H1 (cell line): ENCODE measurements at places on chromosomes 16 and 17. TPM values are rescaled to one million over a fixed set of nuclear protein-coding genes. Genes with fewer than 3 reads are reported as not detected.

GRCh38 chr16:77850636-77851333 is 62.4 kb downstream of the VAT1L start:
- DNase-seq: no peak

DNA sequence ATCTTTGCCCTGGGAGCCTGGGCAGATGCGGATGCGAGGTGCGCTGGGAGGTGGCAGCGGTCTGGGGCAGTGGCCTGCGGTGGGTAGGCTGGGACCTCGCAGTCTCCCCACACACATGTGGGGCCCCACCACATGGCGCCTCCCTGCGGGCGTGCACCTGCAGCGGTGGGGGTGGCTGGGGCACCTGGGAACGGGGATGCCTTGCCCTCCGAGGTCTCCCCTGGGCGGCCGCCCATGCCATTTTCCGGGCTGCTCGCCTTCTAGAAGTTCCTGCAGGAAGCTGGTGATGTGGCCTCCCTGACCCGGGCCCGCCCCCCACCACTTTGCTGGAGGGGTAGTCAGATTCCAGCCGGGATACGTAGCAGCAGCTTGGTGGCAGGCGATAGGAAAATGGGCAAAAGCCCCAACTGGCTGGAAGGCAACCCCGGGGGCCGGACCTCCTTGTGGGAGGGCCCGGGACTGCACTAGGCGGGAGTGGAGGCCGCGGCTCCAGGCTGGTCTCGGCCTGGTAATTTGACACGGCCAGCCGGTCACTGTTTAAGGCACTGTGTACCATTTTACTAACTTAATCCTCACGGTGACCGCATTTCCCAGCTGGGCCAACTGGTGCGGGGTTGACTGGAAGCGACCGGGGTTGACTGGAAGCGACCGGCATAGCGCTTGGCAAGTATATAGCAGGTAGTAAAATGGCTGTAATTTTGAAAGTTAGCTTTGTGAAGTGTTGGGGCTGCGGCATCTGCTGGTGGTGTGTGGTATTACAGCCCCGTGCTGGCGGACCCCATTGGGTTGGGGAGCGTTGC is 38.5 kb downstream of the IGF2BP1 start:
- DNase-seq: no peak

GRCh38 chr17:27996202-27997043 is 46.1 kb upstream of the NLK start:
- no peak for DNase-seq

The ZP2 gene
- not detected in 2 replicates for total RNA-seq

DNA sequence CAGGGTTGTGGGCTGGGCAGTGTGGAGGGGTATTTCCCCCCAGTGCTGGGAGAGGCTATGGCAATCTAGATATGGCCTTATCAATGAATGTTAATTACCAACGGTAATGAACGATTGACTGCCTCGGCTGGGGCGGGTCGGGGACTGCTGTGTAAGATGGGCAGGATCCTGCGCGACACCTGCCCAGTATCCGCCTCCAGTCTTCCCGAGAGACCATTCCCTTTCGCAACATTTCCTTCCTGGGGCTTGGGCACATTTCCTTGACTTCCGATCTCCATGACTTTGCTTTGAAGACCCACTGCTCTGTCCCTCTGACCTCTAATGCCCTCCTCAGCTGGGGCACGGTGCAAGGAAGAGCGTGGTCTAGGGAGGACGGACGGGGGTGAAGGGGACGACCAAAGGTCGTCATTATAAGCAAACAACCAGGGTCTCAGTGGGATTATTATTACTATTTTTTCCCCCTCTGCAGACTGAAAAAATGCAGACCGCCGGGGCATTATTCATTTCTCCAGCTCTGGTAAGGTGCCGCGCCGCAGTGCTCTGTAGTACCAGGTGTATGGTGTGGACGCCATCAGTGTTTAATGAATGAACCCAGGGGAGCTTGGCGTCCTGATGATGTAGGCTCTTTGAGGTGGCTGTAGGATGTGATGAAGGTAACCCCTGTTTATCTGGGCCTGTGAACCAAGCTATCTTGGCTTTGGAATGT is 506 bp downstream of the ATP5MC1 start:
- DNase-seq: no peak

DNA sequence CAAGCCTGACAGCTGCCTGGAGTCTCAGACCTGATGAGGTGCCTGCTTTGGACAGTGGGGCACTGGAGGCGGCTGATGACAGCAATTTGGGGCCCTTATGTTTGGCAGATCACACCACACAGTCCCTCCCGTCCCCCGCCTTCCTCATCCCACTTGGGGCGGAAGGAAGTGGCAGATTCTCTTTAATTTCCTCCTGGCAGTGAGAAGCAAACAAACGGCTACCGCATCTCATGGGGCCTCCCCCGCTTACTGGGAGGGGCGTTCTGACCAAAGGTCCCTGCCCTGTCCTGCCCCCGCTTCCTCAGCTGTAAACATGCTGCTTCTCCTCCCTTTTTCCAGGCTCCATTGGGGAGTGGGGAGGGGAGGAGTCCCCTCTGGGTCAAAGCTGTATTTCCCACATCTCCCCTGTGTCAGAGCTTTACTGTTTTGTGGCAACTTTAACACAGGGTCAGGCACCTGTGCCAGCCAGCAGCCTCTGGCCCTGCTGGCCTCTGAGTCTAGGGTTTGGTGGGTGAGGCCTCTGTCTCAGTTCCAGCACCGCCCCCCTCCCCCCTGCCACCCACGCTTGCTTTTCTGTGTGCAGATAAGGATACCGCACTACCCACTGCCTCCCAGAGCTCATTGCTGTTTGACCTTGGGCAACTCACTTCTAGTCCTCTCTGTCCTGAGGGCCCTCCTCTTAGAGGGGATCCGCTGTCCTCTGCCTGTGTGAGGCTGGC is 5.4 kb upstream of the NFATC3 start:
- DNase-seq: peak; percentile 40

GRCh38 chr17:16013943-16014407 is 14.4 kb downstream of the TTC19 start:
- no peak for DNase-seq

The SULT1A4 gene
- 0.82 and 4.1 TPM in 2 replicates for total RNA-seq

The CD300LF gene
- not detected in 2 replicates for total RNA-seq

The HCRT gene
- not detected in 2 replicates for total RNA-seq

- DNase-seq: no peak
Observed at GRCh38 chr17:17151962-17152361, 54.2 kb downstream of the PLD6 start.

DNA sequence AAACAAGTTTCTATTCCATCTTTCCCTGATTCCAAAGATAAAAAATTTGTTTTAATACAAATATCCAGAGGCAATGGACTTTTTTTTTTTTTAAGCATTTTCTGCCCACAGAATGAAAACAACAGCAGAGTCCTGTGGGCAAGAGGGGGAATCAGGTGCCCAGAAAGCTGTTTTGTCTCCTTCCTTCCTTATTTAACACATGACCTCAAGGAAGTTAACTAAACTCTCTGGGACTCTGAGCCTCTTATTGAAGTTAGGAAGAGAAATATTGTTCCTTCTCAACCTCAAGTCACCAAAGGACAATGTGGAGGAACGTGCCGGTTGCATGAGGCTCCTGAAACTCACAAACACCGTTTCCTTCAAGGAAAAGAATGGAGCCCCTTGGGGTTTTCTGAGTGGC is 34.9 kb downstream of the LITAF start:
- no peak for DNase-seq

DNA sequence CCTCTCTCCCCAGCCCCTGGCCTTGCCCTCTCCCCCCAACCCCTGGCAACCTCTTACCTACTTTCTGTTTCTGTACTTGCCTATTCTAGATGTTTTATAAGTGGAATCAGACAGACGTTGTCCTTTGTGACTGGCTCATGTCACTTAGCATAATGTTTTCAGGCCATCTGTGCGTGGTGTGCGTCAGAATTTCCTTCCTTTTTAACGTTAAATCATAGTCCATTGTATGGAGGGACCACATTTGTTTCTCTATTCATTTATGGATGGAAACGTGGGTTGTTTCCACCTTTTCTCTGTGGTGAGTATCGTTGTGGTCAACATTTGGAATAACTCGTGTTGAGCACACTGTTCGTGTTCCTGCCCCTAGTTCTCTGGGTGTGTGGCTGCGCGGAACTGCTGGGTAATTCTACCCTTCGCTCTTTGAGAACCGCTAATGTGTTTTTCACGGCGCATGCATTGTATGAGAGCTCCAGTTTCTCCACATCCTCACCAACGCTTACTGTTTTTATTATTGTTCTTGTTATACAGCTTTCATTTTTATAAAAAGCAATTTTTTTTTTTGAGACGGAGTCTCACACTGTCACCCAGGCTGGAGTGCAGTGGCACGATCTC is 26.3 kb downstream of the ACTG1 start:
- DNase-seq: no peak

GRCh38 chr16:67396159-67397035 is 3.1 kb upstream of the TPPP3 start:
- no peak for DNase-seq

- DNase-seq: peak; percentile 67
Observed at GRCh38 chr16:85556456-85557082, 56.6 kb upstream of the GSE1 start.

The PLCG2 gene
- 5.6 and 6.9 TPM in 2 replicates for total RNA-seq

The TPSB2 gene
- not detected in 2 replicates for total RNA-seq
